ENCODE measurements at places on chromosomes 6 and 20. TPM values are rescaled to one million over a fixed set of nuclear protein-coding genes. Genes with fewer than 3 reads are reported as not detected.

DNA sequence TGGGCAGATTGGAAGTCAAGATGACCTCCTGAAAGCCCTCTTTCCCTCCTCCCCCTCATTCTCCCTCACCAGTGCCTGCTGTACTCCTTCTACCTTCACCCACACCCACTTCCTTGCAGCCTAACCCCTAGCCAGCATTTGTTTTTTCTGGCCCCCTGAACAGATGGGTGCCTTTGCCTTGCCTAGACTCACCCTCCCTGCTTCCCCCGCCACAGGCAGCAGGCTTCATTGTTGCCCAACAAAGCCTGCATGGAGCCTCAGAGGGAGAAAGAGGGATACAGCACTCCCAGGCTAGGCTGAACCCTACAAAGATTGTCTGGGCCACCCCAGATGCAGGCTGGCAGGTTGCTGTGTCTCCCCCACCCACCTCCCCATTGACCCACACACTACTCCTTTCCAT lies 2.7 kb downstream of the MOCS1 start:
- no peaks in the 10 kb centered on the region for H3K4me1 ChIP-seq
- no peak for DNase-seq
- H3K36me3 ChIP-seq, result no peaks in the 10 kb centered on the region
- no peak overlapping the region for H3K27ac ChIP-seq

- H3K4me1 ChIP-seq, result no peaks in the 10 kb centered on the region
- no peaks in the 10 kb centered on the region for H3K27me3 ChIP-seq
Measured at GRCh38 chr6:90397929-90398674, 101.5 kb upstream of the BACH2 start.

GRCh38 chr20:40319741-40320516 lies 369.1 kb downstream of the MAFB start:
- H3K27ac ChIP-seq, result no peak overlapping the region
- no peak for DNase-seq
- no peaks in the 10 kb centered on the region for H3K27me3 ChIP-seq
- no peaks in the 10 kb centered on the region for H3K36me3 ChIP-seq
- H3K4me3 ChIP-seq, result no peak overlapping the region
- H3K4me1 ChIP-seq, result no peaks in the 10 kb centered on the region

ADAT2 gene
- total RNA-seq, result 3.2 TPM

All from prostate gland (tissue), 2 donors.